ENCODE measurements at places on chromosomes 3 and 15.

GRCh38 chr3:189289251-189289650 lies 117.5 kb downstream of the TPRG1 start:
- DNase-seq: no peak

GRCh38 chr3:195250473-195251251 lies 20.3 kb downstream of the XXYLT1 start:
- no peak for DNase-seq

DNA sequence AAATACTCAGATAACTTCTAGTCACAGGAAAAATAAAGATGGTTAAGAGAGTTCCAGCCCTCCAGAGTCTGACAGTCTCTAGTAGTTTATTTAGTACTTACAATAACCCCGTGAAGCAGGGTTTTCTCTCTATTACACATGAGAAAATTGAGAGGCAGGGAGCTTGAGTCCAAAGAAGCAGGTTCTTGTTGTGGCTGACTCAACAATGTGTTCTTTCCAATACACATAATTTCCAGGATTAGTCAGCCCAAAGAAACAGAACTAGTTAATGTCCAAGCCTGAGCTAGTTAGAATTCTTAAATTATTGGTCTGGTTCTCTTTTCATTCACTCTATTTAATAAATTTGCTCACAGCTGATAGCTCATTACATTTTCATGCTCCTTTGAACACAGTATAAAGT lies 49.9 kb downstream of the ALDH1A2 start:
- no peak for DNase-seq

DNA sequence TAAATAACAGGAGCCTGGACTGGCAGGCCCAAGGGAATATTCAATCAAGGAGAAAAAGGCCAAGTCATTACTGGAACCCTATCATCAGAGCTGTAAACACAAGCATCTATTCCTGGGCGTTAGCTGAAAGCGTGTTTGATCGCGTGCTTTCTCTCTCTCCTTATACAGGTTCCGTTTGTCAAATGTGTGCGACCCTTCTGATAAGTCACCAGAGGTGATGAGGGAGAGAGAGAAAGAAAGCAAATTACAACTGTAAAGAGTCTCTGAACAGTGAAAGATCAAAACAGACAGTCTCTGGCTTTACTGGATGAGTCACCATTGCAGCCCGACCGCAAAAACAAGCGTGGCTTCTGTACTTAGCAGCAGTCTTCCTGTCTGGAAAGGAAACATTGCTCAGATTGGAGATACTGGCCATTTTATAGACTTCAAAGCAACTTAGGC lies 39.5 kb upstream of the TPRG1 start:
- DNase-seq: peak; percentile 48

DNA sequence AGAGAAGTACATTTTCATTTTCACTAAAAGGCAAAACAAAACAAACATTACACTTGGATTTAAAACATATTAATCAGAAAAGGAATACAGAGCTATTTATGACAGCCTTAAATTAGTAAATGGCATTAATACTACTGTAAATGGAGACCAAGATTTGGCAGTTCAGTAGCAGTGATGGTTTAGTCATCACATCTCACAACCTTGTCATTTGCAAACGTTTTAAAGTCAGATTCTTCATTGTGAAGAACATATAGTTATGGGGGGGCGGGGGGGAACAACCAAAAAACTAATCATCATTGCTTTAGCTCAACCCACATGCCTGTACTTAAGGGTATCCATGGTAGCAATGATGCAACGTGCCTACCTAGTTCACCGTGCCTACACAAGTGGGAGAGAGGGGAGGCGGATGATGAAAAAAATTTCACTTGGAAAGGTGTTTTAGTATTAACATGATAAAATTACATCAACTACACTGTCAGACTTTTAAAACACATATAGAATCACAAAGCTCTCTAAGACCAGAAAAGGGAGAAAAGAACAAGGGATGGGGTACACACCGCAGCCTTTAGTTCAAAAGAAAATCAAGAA lies 40.1 kb downstream of the DLG1 start:
- no peak for DNase-seq

- DNase-seq: no peak
These were observed 259.4 kb downstream of the NR2F2 start for GRCh38 chr15:96589864-96590263.

DNA sequence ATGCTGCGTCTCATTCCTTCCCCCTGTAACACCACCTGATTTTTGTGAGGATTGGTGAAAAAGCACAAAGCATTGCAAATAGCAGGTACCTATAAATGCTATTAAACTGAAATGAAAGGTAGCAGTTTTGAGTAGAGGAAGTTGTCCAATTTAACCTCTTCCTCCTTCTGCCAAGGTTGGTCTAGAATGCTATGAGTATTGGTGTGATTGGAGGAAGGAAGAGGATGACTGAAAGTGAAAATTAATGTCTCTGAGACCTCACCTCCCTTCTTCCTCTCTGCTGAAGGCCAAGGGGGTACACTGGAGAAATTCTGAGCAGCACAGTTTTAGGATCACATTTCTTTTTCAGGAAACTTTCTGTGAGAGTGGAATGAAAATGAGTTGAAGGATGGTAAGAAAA lies 94.4 kb downstream of the DTWD1 start:
- DNase-seq: no peak
